GM04504 (cell line): ENCODE measurements at places on chromosomes 2 and 18.

GRCh38 chr18:55120896-55121295, 161.6 kb upstream of the CCDC68 start:
- no peak for DNase-seq

DNA sequence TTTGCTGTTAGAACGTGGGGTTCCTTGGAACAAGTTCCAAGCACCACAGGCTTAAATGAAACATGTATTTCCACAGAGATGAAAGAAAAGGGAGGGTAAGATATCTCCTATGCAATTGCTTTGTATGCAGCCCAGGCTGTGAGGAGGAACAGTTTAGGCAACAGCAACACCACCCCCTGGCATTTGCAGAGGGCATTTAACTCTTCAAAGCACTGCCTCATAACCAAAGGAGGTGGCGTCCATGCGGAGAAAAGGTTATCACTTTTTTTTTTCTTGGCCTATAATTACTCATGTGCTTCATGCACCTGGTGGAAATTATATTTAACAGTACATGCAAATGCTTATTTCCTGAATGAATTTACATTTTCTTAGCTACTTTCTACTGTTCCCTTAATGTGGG, 286.0 kb downstream of the LPIN1 start:
- no peak for DNase-seq

DNA sequence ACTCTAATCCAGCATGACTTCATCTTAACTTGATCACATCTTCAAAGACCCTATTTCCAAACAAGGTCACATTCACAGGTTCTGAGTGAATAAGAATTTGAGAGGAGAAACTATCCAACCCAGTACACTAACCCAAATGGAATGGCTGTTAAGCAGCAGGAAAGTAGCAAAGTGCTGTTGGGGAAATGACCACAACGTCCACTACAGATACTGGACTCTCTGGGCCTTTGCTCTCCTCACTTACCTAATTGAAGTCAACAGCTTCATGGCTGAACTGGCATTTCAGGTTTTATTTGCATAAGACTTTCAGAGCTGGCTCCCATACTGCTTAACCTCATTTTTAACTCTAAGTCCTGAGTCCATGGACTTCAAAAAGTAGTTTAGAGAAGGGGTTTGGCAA, 38.0 kb upstream of the ACVR2A start:
- no peak for DNase-seq

DNA sequence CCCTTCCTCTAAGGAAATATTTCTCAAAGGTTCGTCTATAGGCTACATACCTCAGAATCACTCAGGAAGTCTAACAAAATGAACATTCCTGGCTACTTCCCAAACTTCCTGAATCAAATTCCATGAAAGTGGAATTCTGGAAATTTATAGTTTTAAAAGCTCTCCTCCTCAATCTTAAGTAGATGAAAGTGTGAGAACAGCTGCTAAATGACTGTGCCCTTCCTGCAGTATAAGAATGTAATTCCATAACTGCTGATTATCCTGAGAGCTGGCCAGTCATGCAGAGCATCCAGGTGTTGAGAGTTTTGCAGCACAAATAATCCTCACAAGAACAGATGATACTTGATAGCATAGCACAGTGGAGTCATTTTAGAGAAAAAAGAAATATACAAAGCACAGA, 265.0 kb downstream of the KCNJ3 start:
- DNase-seq: no peak

- no peak for DNase-seq
These were observed 13.7 kb downstream of the HYCC2 start for GRCh38 chr2:201057715-201058248.

DNA sequence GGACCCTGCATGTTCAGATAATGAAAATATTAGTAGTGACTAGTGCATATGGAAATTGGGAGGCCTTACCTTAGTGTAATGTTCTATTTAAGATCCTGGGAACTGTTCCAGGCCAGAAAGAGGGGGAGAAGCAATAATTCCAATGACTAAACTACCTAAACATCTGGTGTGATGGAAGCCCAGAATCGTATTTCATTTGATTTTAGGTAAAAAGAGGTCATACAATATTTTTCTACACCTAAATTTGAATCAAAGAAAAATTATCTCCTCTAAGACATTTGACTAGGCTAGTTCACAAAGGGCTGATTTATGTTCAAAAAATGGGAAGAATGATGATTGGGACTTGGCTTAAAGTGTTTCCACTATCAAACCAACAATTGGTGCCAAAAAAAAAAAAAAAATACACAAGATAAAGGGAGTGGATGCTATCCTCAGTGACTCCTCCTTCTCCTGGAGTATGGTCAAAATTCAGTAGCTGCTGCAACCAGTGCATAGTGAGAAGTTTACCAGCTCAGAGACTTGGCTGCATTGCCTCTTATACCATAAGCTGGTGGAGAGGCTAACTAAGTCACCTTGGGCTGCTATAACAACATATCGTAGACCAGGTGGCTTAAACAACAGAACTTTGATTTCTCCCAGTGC, 1038.3 kb upstream of the ACVR2A start:
- no peak for DNase-seq

GRCh38 chr18:55301824-55302166, 286.2 kb downstream of the TCF4 start:
- DNase-seq: no peak

GRCh38 chr18:44741511-44741910, 60.8 kb downstream of the SETBP1 start:
- DNase-seq: no peak

- no peak for DNase-seq
These were observed 165.0 kb upstream of the ZNF521 start for GRCh38 chr18:25516747-25517498.

DNA sequence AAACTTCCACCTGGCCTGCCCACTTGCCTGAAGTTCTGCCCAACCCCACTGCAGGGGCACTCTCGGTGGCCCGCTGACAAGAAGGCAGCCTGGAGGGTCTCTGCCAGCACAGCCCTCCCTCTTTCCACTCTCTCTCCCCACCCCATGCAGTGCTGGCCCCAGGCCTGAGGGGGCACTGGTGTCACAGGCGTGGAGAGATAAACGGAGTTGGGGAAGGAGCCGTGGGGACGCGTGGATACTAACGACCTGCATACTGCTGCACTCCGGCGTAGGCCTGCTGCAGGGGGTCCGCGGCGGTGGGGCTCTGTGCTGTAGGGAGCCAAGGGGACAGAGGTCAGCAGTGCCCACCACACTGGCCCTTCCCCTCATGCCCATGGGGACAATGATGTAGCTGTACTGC, 299.3 kb downstream of the CELF4 start:
- DNase-seq: no peak

- DNase-seq: no peak
These were observed 37.8 kb downstream of the HS6ST1 start for GRCh38 chr2:128280901-128281321.

DNA sequence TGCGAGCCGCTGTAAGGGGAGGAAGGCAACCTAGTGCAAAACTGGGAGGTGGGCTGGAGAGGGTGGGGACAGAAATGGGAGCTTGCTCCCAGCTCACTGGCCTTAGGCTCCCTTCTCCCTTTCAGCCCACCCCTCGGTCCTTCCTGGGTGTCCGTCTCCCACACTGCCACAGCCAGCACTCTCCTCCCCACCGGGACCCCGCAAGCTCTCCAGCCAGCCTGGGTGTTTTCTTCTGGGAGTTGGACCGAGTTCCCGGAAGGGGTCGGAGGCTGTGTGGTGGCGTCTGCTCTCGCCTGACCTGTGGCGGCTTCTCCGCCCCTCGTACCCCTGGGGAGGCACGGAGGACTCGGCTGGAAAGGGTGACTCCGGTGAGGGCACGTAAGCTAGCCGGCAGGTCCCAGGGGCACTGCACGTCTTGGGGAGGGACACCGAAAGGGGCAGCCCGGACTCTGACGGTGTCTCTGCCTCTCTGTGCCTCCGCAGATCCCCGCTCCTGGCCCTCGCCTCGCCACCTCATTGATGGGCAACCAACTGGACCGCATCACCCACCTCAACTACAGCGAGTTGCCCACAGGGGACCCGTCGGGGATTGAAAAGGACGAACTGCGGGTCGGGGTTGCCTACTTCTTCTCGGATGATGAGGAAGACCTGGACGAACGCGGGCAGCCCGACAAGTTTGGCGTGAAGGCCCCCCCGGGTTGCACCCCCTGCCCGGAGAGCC, 1.1 kb downstream of the LRATD1 start:
- DNase-seq: no peak

- DNase-seq: no peak
These were observed 103.2 kb downstream of the CTIF start for GRCh38 chr18:48641981-48642380.

DNA sequence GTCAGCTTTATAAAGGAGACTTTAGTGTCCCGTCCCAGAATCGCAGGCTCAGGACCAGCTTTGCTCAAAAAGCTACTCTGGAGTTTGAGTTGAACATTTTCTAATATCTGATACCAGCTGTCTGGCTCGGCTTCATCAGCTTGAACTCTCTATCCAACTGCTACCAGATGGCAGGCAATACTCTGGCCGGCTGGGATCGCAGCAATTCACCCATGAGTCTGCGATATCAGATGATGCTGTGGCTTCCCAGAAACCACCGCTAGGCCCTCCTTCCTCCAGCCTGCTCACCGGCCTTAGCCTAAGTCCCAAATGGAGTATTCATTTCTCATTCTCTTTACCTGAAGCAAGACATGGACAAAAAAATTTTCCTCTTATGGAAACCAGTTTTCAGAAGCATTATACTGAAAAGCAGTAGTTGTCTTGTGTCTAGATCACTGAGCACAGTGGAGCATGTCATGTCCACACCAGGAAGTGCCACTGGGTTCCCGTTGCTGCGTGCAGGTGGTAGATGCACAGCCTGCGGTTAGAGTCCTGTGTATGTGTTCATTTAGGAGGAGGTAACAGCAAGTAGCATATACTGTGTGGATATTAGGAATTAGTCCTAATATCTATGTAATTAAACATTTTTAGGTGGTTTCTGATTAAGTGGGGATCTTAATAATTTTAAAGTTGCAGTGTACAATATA, 162.0 kb upstream of the SOX11 start:
- DNase-seq: no peak

DNA sequence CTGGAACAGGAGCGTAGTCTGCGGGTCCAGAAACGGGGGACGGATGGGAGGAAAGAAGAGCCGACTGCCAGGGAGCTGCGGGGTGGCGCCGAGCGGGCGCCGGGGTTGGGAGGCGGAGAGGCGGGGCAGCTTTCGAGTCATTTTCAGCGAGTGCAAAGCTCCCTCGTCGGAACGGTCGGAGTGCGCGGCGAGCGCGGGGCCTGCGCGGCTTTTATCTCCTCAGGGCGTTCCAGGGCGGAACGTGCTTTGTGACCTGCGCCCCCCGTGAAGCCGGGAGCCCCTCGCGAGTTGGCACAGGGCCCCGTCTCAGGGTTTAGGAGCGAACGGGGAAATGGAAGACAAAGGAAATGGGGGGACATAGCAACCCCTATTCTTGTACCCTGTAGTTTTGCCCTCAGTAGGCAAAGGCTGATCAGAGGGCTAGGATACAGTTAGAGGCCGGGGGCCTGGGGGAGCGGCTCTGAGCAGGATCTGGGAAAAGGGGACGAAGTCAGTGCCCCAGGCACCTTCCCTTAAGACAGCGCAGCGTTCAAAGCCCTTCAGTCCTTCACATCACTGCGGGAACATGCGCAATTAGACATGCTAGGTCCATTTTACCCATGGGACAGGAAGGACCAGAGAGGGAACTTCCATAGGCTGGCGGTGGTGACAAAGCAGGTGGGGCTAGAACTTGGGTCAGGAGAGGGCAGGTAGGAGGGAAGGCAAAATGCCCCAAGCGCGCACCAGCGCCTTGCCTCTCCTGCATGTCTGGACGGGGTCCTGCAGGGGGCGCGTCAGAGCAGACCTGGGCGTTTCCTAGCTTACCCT, 60.1 kb upstream of the IL1RL1 start:
- DNase-seq: no peak

GRCh38 chr18:3538954-3539617, 89.1 kb downstream of the TGIF1 start:
- no peak for DNase-seq

DNA sequence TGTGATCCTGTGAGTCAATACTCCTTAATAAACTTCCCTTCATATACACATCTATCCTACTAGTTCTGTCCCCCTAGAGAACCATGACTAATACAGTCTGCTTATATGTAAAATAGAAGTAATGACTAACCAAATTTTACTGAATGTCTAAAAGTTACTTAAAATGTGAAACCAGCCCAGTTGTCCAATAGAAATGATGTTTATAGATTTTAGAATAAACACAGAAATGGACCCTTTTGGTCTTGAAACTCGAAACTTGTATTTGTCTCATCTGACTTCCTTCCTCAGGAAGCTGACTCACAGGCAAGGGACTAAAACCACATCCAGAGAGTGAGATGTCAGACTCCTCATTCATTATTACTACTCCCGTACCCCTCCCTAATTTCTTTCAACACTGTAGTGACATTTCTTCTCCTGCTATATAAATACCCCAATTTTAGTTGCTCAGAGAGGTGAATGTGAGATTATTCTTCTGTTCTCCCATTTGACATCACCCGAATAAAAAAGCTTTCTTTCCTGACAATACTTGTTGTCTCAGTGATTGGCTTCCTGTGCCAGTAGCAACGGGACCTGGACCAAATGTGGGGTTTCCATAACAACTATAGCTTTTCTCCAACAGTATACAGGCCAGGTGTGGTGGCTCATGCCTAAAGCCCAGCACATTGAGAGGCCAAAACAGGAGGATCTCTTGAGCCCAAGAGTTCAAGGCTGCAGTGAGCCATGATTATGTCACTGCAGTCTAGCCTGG, 486.0 kb downstream of the ERBB4 start:
- DNase-seq: no peak

DNA sequence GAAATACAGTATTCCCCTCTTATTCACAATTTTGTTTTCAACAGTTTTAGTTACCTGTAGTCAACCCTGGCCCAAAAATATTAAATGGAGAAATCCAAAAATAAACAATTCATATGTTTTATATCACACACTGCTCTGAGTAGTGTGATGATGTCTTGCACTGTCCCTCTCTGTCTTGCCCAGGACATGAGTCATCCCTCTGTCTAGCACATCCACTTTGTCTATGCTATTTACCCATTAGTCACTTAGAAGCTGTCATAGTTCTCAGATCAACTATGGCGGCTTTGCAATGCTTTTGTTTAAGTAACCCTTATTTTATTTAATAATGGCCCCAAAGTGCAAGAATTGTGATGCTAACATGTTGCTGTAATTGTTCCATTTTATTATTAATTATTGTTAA, 380.6 kb upstream of the REG3G start:
- no peak for DNase-seq

DNA sequence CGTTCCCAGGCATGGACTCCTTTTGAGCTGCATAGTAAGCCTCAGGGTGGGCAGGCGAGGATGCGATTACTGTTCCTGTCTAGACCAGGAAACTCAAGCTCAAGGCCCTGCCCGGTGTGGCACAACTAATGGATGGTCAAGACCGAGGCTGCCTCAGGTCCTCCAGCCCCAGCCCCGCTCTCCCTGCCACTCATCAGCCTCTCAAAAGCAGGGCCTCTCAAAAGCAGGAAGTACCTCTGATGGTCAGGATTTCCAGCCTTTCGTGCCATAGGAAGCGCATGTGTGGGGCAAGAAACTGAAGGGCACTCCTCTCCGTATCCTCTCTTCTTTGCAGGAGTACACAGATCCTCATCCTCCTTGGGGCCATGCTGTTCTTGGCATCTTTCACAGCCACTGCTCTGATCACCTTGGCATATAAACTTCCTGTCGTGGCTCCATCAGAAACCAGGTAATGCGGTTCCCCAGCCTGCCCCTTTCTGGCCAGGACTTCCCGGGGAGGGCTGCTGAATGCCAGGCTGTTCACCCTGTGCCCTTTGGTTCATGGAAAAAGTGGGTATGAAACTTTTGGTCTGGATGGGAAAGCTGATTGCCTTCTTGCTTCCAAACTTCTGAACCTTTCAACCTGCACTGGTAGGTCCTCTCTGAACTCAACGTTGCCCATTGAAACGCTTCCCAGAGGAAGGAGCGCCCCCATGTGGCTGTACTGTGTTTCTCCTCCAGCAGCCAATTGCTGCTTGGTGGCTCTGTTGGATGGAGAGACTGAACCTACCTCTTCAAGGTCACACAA, 82.8 kb upstream of the SEC11C start:
- DNase-seq: peak; percentile 46
